Amniotic stem cell (primary cell): ENCODE measurements at places on chromosomes 1 and 21.

DNA sequence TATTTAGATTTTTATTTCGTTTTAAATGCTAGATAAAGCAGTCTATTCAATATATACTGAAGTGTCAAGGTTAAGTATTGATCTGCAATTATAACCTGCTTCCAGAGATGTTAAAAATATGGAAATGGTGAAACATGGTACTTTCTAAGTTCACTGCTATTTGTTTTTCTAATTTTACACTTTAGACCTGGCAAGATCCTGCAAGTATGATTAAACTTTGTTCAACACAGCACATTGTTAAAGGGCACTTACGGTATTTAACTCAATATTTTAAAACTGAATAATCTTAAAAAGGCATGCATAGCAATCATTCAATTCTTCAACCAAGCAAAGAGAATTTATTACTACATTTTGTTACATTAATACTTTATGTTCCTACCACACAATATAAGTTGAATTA, 35.7 kb upstream of the ZZZ3 start:
- DNase-seq: no peak

DNA sequence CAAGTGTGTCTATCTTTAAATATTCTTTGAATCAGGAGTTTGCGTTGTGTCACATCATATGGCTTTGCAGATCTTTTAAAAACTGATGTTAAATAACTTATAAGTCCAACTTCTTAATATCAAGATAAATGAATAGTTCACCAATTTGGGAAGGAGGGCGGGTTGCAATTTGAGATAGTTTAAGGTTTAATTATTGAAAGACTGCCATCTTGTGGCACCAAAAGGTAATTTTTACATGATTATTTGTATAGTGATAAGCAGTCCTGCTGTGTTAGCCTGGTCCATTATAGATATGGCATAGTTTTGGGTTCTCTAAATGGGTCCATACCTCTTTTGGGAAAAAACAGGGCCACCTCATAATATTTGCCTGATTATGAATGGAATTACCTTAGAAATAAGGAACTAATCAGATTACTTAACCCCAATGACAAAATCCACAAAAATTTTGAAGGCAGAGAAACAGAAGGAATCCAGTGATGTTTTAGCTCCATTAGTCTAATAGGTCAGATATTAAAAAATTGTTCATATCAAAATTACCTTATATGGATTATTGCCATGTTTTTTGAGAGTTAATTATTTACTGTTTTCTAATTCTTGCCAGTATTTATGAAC, 64.3 kb downstream of the PRKAA2 start:
- no peak for DNase-seq

- no peak for DNase-seq
Measured at GRCh38 chr1:217076902-217077301, 353.7 kb upstream of the ESRRG start.

- DNase-seq: no peak
Measured at GRCh38 chr21:27017246-27017645, 50.4 kb upstream of the ADAMTS5 start.

DNA sequence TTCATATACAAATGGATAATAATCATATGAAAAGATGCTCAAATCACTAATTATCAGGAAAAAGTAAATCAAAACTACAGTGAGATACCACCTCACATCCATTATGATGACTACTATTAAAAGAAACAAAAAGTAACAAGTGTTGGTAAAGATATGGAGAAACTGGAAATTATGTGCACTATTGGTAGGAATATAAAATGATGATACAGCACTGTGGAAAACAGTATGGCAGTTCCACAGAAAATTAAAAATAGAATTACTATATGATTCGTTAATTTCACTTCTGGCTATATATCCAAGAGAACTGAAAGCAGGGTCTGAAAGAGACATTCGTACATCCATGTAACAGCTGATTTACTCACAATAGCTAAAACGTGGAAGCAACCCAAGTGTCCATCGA, 21.1 kb upstream of the ATP1A1 start:
- DNase-seq: no peak

DNA sequence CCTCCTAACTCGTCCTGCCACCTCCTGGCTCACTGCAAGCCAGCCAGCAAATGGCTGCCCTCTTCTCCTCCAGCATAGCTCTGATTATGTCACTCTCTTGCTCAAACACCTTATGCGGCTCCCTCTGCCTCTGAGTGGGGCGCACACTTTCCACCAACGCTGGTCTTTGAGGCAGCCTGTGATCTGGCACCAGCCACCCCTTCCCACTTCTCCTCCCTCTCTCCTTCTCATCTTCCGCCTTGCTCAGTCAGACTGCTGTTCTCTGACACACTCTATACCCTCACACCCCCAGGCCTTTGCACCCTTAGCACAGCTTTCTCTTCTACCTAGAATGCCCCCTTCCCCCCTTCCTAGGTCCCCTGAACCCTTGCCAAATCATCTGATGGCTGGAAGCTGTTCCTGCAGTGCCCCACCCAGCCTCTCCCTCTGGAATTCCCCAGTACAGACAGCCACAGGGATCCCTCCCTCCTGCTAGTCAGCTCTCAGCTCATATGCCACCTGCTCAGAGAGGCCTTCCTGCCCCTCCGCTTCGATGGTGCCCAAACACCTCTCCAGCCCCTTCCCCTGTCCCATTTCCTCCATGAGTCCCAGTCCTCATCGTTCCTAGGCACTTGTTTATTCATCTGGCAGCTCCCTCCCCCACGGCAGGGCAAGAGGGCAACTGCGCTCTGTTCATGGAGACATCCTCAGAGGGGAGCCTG, 21.7 kb upstream of the PEF1 start:
- DNase-seq: no peak

- no peak for DNase-seq
Measured at GRCh38 chr1:202122639-202123335, at the start of gene GPR37L1. Gene GPR37L1, plus strand, starts transcription at chr1:202122917. Its CDS starts 47 bp downstream, at chr1:202122964.

DNA sequence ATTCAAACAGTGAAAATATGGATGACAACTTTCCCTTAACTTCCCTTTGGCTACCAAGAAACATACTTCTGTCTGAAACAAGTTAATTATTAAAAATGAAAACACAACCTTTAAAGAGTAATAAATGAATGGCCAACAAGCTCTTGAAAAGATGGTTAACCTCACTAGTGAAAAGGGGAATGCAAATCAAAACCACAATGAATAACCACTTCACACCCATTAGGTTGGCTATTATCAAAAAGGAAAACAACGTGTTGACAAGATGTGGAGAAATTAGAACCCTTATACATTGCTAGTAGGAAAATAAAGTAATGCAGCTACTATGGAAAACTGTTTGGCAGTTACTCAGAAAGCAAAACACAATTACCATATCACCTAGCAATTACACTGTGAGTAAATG, 14.1 kb downstream of the COP1 start:
- DNase-seq: no peak
